NCI-H1436 treated with DMSO at 0.1 percent for 48 hours (cell line): ENCODE measurements at places on chromosomes 1 and 21.

- DNase-seq = no peak
Observed at GRCh38 chr21:30829659-30830058, at the start of gene KRTAP7-1. KRTAP7-1 (minus strand) TSS chr21:30829759; CDS start chr21:30829698, 61 bp downstream.

DNA sequence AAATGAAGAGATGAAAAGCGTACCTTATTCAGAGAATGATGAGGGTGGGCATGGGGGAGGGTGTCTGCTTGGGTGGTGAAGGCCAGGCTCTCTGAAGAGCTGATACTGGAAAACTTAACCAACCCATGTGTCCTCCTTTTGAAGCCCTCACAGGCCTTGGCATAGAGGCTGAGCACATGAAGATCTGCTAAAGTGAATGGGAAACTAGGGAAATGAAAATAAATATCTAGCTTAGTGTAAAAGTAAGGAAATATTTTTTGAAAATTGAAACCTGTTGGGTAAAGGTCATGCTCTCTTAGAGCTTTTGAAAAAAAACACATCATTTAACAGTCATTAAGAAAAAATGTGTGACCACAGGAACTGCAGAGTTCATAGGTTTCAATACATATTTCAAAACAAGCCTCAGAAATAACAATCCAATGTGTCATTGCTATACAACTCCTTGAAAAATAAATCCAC is 40.5 kb upstream of the RALGPS2 start:
- DNase-seq = no peak

DNA sequence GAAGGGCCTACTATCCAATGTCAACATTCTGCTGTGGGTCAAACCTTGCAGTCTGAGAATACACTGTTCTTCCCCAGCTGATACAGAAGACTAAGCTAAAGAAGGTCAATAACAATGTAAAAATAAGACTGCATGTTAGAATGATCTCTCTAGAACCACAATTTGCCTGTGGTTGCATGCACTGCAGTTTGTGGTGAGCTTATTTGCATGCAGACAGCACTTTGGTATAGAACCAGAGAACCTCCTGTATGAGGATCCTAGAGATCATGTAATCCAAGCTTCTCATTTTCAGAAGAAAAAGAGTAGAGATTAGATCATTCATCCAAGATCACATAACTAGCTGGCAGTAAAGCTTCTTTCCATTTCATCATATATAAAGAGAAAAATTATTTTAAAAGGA is 15.8 kb downstream of the SYNJ1 start:
- DNase-seq = no peak

DNA sequence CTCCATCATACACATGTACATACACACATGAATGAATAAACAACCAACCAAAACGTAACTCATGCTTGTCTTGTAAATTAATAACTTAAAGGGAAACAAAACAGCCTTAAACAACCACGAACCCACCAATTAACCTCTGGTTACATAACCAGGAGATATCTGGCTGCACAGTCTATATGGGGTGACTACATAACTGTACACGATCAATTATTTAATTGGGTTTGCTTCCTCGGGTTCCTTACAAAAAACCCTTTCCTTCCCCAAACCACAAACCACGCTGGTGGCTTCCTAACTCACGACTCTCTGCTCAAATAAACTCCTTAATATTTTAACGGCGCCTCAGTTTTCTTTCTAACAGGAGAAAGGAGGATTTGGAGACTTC is 744 bp downstream of the ZNF670 start:
- DNase-seq = no peak

- no peak for DNase-seq
Observed at GRCh38 chr1:246805135-246805716, 81.0 kb downstream of the SCCPDH start.

DNA sequence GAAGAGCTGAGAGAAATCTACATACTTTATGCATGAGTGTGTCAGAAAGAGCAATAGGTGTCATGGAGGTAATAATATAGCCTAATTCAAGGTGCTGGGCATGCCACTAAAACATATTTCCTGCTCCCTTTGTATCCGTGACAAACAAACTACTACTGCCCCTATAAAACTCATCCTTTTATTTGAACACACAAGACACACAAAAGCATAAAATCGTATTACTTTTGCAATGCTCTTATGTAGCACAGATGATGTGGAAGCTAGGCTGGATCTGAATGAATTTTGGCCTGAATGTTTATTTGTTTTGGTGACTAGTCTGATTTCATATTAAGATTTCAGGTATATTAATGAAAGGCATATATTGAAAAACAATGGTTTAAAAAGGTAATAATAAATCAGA is 239.3 kb upstream of the NEGR1 start:
- no peak for DNase-seq

DNA sequence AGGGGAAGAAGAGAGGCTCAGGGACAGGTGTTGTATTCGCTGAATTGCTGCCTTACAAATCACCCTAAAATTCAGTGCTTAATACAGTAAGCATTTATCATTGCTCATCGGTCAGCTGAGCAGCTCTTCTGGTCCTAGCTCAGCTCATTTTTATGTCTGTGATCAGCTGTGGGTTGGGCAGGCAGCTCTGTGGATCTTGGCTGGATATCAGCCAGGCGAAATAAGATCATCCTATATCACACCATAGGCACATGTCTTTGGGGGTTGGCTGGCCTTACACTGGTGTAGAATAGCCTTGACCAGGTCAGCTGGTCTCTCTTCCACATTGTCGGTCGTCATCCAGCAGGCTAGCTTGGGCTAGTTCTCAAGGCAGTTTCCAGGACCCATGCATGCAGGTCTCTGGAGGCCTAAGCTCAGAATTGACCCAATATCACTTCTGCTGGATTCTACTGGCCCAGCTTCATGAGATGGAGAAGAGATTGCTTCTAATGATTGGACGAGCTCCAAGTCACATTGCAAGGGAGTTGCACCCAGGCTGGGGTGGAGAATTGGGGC is 448.6 kb downstream of the KIF26B start:
- DNase-seq = no peak

DNA sequence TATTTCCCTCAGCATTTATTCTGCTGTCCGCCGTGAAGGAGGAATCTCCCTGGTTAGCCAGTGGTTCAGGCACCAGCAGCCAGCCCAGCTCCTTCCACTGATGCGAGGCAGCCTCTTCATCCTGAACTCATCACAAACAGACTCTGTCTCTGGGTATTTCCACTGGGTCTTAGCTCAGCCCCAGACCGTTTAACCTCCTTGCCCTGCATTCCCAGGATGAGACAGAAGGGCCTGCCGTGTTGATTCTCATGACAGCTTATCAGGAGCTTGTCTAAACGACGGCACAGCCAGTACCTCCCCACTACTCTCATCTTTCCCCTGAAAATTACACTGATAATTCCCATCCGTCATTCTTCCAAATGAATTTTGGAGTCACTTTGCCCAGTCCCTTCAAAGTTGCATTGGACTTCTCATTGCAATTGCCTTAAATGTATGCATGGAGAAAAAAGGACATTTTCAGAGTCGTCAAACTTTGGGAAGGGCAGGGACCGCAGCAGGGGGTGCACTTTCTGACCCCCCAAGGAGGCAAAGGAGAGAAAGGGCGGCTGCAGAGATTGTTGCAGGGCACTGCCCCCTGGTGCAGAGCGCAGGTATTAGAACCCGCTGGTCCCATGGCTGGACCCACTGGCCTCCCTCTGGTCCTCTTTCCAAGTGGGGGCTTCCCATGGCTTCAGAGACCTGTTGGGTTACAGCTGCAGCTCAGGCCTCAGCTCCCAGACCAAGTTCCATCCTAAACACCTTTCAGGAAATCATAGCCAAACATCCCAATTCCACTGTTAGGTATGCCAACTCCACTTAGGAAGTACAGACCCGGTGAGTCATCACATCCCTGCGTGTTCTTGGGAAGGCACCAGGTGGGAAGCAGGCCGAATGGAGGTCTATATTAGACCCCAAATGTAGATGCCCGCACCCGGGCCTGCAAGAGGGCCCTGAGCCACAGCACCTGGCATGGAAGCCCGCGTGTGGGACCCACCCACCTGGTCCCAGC is 3.7 kb upstream of the MEGF6 start:
- no peak for DNase-seq

GRCh38 chr1:204157962-204158361 is 6.1 kb upstream of the ETNK2 start:
- DNase-seq = no peak
